ENCODE measurements at places on chromosomes 4 and X.
A peak's percentile ranks its signal among the peaks of the same experiment; 100 is the strongest.

GRCh38 chr4:41524425-41524824 lies 13.5 kb upstream of the LIMCH1 start:
- DNase-seq, result no peak

GRCh38 chrX:80285131-80285773 lies 135.0 kb upstream of the TENT5D start:
- no peak for DNase-seq

DNA sequence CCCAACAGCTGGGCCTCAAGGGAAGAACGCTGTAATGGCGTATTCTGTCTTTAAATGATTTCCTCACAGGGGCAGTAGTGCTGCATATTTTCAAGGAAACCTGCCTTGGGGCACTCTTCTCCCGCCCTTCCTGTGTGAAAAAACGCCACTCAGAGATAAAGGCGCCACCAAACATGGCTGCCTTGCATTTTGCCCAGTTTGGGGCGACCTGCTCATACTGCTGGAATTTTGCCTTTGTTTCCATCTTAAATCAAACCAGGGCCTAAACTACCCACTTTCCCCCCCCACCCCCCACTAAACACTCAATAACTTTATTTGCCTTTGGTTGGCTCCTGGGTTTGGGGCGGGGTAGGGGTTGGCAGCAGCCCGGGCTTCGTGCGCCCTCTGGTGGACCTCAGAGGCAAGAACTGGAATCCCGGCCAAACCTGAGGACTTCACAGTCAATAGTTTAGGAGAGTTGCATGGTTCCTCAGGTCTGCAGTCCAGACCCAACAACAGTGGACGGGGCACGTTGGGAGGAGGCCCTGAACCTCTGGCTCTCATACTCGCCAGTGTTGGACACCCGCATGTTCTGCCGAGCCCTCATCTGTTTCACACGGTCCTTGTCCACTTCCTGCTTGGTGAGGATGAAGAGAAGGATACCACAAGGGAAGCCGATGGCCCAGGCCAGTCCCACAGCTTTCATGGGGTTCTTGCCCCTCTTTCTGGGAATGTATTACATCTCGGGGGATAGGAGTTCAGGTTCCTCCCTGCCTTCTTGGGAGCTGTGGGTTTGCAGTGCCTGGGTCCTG lies 220.1 kb upstream of the STK26 start:
- no peak for DNase-seq

GRCh38 chr4:182391111-182391684 lies 148.0 kb downstream of the TENM3 start:
- DNase-seq, result no peak

- DNase-seq, result peak; percentile 74
These were observed 26.8 kb upstream of the BOD1L1 start for GRCh38 chr4:13654162-13654797.

GRCh38 chr4:42711496-42711895 lies 54.6 kb upstream of the ATP8A1 start:
- no peak for DNase-seq

DNA sequence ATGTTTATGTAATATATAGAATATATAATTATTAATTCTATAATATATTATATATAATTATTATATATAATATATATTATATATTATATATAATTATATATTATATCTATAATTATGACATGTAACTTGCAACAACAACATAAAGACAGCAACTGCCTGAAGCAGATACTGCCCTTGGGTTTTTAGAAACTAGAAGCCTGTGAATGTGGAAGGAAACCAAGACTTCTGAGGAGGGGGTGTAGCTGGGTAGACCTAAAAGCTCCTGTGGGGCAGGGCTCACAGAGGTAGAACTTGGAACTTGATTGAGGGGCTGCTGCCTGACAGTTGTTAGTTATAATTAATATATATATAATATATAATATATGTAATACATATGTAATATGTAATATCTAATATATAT lies 167.2 kb upstream of the SLIT2 start:
- no peak for DNase-seq

DNA sequence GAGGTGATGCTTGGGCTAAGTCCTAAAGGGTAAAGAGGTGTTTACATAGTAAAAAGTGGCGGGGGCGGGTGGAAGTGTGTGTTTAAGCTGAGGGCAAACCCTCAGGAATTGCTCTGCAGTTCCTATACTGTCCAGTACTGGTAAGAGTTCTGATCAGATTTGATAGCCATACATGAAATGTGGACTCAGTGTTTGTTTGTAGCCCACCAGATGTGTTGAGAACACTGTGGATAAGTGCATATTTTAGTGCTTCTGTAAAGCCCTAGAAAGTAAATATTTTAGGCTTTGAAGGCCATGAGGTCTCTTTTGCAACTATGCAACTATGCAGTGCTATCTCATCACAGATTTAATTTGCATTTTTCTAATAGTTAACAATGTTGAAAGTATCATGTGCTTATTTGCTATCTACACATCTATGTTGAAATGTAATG lies 80.7 kb upstream of the EOLA2 start:
- no peak for DNase-seq

DNA sequence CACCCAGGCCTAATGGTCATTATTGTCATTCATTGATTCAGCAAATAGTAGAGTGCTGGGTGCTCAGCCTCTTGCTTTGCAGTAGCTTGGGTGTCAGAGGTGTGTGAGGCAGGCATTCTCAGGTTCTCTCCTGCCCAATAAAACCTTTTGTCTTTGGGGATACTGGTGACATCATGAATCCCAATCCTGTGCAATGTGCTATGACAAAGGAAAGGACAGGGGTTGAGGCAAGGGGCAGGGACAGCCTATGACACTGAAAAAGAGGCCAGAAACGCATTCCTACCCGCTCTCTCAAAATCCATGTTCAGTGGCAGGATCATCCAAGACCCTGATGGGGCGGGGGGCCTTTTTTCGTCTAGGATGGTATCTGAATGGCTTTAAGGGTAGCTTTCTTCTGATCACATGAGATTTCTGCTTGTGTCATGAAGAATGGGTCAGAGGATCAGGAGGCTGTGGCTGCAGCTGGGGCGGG lies 1.5 kb upstream of the FAM193A start:
- DNase-seq, result no peak

DNA sequence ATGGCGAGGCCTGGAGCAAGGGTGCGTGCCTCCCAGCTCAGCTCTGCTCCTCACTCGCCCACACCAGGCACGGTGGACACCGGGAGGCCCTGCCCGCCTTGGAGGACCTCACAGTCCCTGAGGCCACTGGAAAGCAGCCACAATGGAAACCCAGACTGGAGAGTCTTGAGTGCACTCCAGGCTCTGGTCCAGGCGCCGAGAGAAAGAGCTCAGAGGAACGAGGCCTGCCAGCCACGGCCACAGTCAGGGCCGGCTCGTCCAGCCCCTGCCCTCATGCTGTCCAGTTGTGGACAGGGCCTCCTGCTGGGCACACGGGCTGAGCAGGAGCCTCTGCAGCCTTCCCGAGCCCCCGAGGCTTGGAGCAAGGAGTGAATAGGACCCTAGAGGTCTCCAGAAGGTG lies 53.3 kb upstream of the GRPEL1 start:
- no peak for DNase-seq

DNA sequence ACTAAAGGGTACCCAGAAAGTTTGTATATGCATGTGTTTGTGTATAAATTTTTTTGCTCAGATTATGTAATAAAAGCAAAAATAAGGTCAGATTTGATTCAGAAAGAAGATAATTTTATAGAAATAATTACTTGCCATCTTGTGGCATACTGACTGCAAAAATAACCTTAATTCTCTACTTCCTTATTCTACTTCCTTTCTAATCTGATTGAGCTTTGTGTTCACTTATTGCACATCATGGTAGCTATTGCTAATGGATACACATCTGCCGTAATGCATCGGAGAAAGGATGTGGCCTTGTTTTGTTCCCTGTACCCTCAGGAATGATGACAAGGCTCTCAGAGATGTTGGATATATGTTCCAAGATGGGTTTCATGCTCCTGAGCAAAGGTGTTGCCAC lies 10.5 kb upstream of the GNPDA2 start:
- DNase-seq, result no peak

- DNase-seq, result no peak
These were observed 41.0 kb downstream of the MID1 start for GRCh38 chrX:10579112-10580011.

GRCh38 chr4:4759232-4759631 lies 100.2 kb upstream of the MSX1 start:
- DNase-seq, result no peak

GRCh38 chr4:6020613-6021012 lies 2.4 kb upstream of the C4orf50 start:
- DNase-seq, result no peak

DNA sequence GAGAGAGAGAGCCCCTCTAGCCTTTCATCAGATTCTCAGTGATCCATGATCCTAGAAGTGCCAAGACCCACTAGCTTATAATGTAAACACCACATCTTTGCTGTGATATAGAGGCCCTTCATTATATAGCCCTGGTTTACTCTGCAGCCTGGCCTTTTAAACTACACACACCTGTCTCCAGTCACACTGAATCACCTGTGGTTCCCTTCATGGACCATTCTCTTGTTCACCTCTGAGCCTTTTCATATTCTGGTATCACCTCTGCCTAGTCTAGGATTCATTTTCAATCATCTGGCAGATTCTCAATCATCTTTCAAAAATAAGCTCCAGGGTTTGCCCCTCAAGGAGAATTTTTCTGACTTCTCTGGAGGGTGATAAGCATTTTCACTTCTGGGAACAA lies 50.0 kb upstream of the CD40LG start:
- DNase-seq, result no peak

DNA sequence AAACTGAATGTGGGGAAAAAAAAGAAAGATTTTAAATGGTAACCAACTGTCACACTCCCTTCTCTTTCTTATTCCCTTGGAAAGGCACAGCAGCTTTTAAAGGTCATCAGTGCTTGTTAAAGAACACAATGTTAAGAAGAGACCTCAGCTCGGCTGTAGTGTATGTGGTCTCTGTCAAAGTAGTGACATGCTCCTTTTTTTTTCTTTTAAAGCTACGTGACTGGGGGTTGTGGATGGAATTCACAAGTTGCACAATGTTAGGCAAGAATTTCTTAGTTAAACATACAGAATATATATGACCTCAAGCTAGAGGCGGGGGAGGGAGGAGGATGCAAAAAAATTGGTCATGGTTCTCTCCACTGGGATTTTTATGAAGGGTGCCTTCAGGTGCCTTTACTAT lies 45.6 kb downstream of the OCRL start:
- DNase-seq, result no peak

DNA sequence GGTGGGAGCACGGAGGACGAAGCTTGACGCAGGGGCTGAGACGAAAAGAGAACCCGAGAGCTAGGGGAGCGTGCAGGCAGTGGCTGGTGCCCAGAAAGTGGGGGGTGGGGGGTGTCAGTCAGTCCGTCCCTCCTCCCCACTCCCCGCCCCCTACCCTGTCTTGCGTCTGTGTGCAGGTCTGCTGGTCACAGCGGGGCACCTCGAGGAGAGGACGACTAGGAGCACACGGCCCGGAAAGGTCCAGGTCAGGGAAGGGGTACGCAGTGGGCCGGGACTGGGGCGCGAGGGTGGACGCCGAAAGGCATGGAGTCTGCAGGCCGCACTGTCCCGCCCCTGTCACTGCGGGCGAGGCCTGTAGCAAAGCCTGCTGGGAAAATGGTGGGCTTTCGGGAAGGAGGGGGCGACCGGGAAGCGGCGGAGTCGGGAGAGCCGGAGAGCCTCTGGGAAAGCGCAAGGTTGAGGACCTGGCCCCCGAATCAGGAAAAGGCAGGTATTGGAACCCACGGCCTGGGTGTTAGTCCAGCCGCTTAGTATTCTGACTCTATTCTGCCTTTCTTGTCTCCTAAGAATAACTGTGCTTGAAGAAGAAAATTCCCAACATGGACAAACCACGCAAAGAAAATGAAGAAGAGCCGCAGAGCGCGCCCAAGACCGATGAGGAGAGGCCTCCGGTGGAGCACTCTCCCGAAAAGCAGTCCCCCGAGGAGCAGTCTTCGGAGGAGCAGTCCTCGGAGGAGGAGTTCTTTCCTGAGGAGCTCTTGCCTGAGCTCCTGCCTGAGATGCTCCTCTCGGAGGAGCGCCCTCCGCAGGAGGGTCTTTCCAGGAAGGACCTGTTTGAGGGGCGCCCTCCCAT lies 769 bp downstream of the TCEAL1 start:
- peak; percentile 0 for DNase-seq
